ENCODE measurements at places on chromosomes 7 and 10. TPM values are rescaled to one million over a fixed set of nuclear protein-coding genes. Genes with fewer than 3 reads are reported as not detected.

Gene CALHM1
- not detected for total RNA-seq

DNA sequence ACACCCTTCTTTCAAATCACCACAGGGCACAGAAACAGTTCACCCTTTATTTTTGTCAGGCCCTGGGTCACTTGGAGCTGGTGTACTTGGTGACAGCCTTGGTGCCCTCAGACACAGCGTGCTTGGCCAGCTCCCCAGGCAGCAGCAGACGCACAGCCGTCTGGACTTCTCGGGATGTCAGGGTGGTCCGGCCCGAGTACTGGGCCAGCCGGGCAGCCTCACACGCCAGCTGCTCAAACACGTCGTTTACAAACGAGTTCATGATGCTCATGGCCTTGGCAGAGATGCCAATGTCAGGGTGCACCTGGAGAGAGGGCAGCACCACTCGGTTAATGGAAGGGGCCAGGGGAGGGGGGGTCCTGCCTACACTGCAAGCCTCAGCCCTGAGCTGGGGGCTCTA, 2.5 kb downstream of the H2BK1 start:
- no peak for DNase-seq

- no peak for DNase-seq
Measured at GRCh38 chr10:61452655-61453641, at the start of gene TMEM26. Gene TMEM26, minus strand, starts transcription at chr10:61453381. Its CDS starts 300 bp downstream, at chr10:61453081.

- no peak for DNase-seq
Measured at GRCh38 chr10:1425879-1426278, 311.4 kb downstream of the ADARB2 start.

Gene ATOH7
- total RNA-seq, result not detected

DNA sequence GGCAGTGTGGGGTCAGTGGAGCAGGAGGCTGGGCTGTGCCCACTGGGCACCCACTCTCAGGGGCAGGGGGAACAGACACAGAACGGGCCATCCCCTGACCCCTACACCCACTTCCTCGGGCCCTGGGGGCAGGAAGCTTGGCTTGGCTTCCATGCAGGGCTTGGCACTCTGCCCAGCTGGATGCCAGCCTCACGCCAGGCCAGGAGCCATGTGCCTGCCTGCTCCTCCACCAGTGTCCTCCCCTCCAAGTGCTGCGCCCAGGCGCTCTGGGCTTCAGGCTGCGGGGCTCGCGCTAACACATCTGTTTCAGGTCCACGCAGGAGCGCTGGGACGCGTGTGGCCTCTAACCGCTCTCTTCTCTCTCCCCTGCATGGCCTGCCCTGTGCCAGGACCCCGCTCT, 12.7 kb downstream of the LDB3 start:
- no peak for DNase-seq

- DNase-seq, result no peak
Measured at GRCh38 chr10:896982-897381, 34.5 kb downstream of the LARP4B start.

DNA sequence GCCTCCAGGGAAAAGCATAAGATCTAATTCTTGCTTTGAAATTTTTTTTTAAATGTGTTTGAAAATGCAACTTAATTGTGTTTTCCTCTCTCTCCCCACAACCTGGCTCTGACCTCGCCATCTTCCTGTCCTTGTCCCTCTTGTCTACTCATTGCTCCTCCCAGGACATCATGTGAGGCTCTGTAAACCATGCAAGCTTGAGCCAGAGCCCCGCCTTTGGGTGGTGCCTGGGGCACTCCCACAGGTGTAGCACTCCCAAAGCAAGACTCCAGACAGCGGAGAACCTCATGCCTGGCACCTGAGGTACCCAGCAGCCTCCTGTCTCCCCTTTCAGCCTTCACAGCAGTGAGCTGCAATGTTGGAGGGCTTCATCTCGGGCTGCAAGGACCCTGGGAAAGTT, 9.8 kb upstream of the CDHR1 start:
- no peak for DNase-seq

Gene TLX1
- not detected for total RNA-seq

- no peak for DNase-seq
Measured at GRCh38 chr7:7816084-7816483, 97.7 kb upstream of the RPA3 start.

GRCh38 chr10:5971315-5971832, 6.0 kb downstream of the IL15RA start:
- peak; percentile 73 for DNase-seq

- DNase-seq, result no peak
Measured at GRCh38 chr10:58618158-58618676, 105.5 kb downstream of the BICC1 start.

GRCh38 chr10:94043431-94043990, 49.8 kb downstream of the PLCE1 start:
- DNase-seq, result no peak

Gene FAM25G
- not detected for total RNA-seq

Gene PHYHIPL
- total RNA-seq, result not detected

DNA sequence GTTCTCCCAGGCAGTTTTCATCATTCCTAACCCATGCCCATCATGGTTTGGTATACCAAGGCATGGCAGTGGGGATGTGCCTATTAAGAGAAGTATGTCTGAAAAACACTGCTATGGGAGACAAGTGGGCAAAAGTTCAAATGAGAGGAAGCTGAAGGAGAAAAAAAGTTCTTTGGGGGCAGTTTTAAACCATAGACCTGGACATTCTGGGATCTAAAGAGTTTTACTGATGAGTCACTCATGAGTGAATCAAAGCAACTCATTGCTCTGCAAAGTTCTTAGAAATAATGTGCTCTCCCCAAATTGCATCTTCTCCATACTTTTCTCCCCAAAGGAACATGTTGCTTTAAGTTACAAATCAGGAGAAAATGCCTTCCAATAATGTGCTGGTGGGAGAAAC, 256.9 kb upstream of the MTPN start:
- DNase-seq, result no peak

Gene SHTN1
- 0.87 TPM for total RNA-seq

- peak; percentile 85 for DNase-seq
Measured at GRCh38 chr7:12719981-12720865, 32.8 kb downstream of the ARL4A start.

DNA sequence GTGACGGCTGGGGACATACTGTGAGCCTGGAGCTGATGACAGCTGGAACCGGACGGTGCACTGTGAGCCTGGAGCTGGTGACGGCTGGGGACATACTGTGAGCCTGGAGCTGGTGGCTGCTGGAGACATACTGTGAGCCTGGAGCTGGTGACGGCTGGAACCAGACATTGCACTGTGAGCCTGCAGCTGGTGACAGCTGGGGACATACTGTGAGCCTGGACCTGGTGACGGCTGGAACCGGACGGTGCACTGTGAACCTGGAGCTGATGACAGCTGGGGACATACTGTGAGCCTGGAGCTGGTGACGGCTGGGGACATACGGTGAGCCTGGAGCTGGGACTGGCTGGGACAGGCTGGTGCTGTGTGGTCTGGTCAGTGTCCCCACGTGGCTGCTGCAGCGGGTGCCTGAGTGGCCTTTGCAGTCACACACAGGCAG, 47.9 kb downstream of the PTPRN2 start:
- no peak for DNase-seq
